ENCODE measurements at places on chromosomes 6 and 20. TPM values are rescaled to one million over a fixed set of nuclear protein-coding genes. Genes with fewer than 3 reads are reported as not detected.

KHDC1L gene
- 0.35 TPM for polyA plus RNA-seq

ZNF322 gene
- polyA plus RNA-seq = 16.2 TPM

OR2H1 gene
- not detected for polyA plus RNA-seq

DUSP15 gene
- polyA plus RNA-seq = 2.8 TPM

DNA sequence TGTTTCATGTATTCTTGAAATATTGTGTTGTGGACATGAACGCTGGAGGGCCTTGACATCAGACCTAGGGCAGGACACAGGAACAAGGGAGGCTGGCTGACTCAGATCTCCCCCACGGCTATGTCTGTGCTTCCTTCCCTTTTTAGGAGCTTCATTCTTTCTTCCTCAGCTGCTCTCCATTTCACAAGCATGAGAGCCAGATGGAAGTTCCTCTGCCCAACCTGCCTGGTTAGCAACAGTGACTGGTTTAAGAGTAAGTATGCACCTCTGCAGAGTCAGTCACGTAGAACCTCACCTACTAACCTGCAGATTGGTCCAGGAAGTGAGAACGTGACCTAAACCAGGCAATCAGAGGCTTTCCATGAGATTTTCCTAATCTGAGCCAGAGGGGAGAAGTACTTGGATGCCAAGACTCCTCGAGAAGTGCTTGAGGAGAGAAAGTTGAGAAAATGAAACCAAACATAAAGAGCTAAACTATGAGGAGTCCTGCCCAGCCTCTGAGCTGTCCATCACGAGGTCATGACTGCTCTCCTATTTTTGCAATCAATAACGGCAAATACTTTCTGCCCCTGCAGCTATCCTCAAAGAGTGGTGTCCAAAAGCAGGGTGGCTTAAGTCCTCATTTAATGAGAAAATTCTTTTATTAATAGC, 465.2 kb upstream of the CITED2 start:
- DNase-seq = peak; percentile 17

DNA sequence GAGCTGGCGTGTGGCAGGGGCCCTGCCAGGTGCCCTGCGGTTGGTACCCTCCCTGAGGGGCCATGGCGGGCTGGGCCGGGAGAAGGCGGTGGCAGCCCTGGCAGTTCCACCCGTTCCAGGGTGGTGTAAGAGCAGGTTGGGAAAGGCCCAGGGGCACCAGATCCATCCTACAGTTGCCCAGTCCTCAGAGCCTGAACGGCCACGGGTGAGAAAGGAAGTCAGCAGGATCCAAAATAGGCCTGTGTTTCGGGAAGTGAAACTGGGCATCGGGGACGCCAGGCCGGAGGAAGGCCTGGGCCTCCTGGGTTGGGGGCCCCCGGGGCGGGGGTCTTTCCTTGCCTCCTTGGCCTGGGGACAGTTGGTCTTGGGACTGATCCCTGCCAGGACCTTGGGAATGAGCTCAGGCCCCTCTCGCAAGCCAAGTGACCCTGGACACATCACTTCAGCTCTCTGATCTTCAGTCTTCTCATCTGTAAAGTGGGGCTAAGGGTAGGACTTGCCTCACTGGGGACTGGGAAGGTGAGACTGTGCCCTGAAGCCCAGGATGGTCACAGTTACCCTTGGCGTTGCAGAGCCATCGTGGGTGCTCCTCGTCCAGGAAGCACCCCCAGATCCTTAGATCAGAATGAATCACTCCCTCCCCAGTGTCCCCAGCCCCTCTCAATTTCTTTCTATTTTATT, 18.1 kb upstream of the NOL4L start:
- no peak for DNase-seq

GRCh38 chr6:2448826-2449571, 203.6 kb upstream of the GMDS start:
- DNase-seq = peak; percentile 36

DNA sequence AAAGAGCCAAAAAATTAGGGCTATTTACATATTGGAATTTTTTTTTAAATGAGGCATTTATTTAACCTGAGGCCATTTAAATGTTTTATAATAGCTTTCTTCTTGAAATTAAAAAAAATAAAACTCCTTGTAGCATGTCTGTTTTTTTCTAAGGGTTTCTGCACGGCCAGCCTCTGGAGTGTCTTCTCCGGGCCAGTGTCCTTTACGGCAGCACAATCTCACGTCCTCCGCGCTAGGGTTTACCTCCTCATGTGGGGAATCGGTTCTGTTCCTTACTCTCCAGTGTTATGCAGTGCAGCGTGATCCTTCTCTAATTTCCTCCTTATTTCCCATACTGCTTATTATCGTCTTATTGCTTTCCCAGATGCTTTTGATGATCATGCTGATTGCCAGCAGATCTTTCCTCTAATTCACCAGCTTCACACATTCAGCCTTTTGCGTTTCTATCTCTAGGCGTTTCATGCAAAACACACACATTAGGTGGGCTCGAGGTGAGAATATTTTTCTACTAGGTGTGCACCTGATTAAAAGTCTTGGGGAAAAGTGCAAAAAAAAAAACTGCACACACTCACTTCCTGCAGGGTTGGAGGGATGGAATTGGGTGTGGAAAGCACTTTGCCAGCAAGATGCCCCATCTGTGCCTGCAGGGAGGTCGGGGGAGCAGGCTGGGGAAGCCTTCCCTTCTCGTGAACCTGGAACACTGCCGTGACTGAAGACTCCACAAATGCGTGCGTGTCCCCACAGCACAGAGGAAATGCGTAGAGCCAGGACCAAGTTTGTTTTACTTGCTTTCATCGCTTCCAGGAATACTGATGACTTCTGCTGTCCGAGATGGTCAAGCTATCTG, 56.1 kb downstream of the PSMG4 start:
- DNase-seq = no peak

- DNase-seq = no peak
Measured at GRCh38 chr20:50455656-50456451, 54.3 kb upstream of the PTPN1 start.

GRCh38 chr20:1538655-1539054, 18.9 kb downstream of the SIRPD start:
- no peak for DNase-seq

- no peak for DNase-seq
Measured at GRCh38 chr6:139888681-139889122, 514.3 kb upstream of the CITED2 start.

DNA sequence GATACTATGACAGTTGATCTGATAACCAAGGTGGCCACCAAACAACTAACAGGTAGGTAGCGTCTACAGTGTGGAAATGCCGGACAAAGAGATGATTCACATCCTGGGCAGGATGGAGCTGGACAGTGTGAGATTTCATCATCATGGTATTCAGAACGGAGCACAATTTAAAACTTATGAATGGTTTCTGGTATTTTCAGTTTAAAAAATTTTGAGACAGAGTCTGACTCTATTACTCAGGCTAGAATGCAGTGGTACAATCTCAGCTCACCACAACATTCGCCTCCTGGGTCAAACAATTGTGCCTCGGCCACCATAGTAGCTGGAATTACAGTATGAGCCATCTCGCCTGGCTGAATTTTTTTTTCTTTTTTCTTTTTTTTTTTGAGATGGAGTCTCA, 43.8 kb downstream of the CEP57L1 start:
- no peak for DNase-seq

DNA sequence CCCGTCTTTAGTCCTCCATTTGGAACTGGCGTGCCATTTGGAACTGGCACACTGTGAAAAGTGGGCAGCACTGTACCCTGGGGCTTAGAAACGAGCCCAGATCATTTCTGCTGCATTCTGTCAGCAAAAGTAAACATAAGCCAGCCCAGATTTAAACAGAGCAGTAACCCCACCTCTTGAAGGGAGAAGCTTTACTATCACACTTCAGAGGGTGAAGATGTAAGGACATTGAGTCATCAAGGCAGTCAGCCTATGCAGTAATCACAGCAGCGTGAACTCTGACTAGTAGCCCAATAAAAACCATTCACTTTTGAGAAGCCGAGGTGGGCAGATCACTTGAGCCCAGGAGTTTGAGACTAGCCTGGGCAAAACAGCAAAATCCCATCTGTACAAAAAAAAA, 216.9 kb downstream of the EYA2 start:
- no peak for DNase-seq

GRCh38 chr6:167953551-167953950, 43.9 kb upstream of the KIF25 start:
- DNase-seq = no peak

Measured in muscle of arm (tissue), 14 donors.